ENCODE measurements at places on chromosomes 3 and 15.
A peak's percentile ranks its signal among the peaks of the same experiment; 100 is the strongest.

DNA sequence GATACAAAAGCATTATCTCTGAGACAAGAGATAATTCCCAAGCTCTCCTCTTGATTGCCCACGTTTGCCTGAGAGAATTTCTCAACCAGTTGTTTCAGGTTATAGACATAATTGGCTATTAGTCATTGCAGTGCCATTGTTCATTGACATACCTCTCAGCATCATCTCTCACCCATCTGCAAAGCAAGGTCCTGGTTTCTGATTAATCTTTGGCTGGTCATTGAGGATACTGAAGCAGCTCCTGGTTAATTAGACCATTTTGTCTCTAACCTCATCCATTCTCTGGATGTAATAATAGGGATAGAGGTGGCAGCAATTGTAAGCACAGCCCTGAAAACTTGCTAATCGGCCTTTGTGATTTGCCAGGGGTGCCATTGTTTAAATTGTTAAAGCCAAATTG is 104.2 kb downstream of the CNTN6 start:
- no peak for DNase-seq

DNA sequence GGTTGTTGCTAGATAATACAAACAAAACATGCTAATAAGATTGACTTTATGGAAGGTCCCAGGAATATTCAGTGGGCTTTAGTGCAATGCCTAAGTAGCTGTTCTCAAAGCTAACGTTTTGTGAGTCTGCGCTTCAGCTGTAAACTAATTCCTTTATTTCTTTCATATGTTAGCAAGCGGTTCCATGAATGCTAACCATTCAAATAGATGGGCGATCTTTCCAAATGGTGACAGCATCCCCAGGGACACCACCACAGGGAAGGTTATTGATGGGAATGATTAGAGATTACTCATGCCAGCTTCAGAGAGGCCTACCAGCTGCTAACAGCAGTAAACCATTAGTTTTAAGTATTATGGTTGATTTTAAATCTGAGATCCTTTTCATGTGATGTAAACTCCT is 405.7 kb upstream of the MCTP2 start:
- no peak for DNase-seq

- DNase-seq = no peak
Observed at GRCh38 chr3:183061391-183062172, 37.7 kb downstream of the MCCC1 start.

DNA sequence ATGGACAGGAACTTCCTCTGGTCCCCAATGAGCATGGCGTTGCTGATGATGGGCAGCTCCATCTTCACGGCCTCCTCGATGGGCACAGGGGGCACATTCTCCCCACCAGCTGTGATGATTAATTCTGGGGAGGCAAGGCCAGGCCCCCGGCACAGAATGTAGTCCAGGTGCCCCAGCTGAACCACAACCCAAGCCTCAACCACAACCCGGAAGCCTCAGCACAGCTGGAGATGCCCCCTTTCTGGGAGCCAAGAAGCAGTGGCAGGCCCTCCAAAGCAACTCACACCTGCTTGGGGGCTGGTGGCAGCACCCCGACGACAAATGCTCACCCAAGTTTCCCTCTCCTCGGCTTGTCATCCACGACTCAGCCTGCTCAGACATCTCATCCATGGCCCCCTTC is 25.2 kb downstream of the IDH3A start:
- DNase-seq = no peak

- DNase-seq = no peak
Observed at GRCh38 chr3:118781232-118781631, 253.4 kb downstream of the IGSF11 start.

GRCh38 chr3:134029734-134030378 is at the start of gene SLCO2A1:
Gene SLCO2A1, minus strand, starts transcription at chr3:134029925. Its CDS starts 123 bp downstream, at chr3:134029802.
- peak; percentile 27 for DNase-seq

DNA sequence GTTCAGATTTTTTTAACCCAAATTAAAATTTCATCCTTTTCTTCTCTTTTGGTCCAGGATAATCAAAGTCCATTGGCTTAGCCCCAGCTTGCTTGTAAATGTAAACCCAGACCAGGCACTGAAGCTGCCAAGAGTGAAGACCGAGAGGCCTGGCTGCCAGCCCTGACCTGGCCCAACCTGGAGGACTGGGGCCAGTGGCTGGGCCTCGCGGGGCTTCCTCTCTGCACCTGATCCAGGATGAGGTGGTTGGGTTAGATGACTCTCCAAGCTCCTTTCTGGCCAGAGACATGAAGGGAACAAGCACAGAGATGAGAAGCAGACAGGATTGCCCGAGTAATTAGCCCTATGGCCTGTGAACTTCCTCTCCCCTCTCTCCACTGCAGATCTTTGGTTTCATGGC is 50.6 kb downstream of the CMTM6 start:
- no peak for DNase-seq

- DNase-seq = no peak
Observed at GRCh38 chr3:49793486-49794085, 6.1 kb downstream of the CDHR4 start.
